ENCODE measurements at places on chromosomes 4 and X. TPM values are rescaled to one million over a fixed set of nuclear protein-coding genes. Genes with fewer than 3 reads are reported as not detected.

Gene SPATA4
- not detected for total RNA-seq

Gene CDX4
- not detected for total RNA-seq

Gene IL13RA2
- total RNA-seq, result 0.88 TPM

GRCh38 chrX:97563531-97564133 is 679.9 kb downstream of the RPA4 start:
- H3K4me1 ChIP-seq, result no peaks in the 10 kb centered on the region
- no peak for DNase-seq
- peak overlapping the region; percentile 28 for H3K4me3 ChIP-seq
- H3K27ac ChIP-seq, result no peak overlapping the region
- no peaks in the 10 kb centered on the region for H3K36me3 ChIP-seq

DNA sequence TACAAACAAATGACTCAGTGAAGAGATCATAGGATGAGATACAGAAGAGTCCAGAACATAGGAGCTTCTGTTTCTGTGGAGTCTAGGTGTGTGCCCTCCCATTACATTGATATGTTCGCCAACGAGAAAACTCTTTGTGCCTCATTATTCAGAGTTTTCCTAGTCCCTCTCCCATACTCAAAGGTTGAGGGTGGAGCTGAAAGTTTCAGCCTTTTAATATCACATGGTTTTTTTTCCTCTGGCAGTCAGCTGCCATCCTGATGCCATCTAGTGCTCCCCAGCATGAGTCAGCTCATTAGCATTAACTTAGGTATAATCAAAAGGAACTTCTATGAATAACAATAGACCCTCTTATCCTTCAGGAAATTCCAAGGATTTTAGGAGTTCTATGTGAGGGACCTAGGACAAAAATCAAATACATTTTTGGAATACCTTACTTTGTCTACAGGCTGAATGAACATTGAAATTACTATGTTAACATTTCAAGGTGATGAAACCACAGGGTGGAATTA is 559.6 kb upstream of the AMOT start:
- no peaks in the 10 kb centered on the region for H3K27me3 ChIP-seq
- H3K4me3 ChIP-seq, result no peak overlapping the region
- no peaks in the 10 kb centered on the region for H3K36me3 ChIP-seq
- H3K4me1 ChIP-seq, result no peaks in the 10 kb centered on the region
- no peak overlapping the region for H3K27ac ChIP-seq

GRCh38 chrX:10358958-10359357 is 202.2 kb downstream of the CLCN4 start:
- no peaks in the 10 kb centered on the region for H3K36me3 ChIP-seq
- no peak overlapping the region for H3K27ac ChIP-seq
- no peak for DNase-seq
- no peak overlapping the region for H3K4me3 ChIP-seq
- H3K27me3 ChIP-seq, result no peaks in the 10 kb centered on the region

DNA sequence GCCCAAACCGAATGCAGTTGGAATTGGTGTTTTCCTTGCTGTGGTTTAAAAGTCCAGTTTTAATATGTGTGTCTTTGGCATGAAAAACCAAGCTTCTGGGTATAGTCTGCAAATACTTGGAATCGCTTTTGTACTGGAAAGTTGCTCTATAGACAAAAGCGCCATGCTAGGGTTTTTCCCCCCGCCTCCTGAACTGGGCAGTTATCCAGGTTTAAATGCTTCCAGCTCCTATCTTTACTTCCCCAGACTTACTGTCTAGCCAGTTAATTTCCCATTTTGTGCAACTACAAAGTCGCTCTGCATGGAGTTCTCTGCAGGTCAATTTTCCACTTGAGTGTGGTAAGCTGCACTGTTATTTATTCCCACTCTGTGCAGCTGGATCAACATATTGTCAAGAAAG is 2.7 kb downstream of the RASL11B start:
- no peak for DNase-seq
- H3K27ac ChIP-seq, result no peak overlapping the region
- H3K36me3 ChIP-seq, result no peaks in the 10 kb centered on the region
- H3K4me1 ChIP-seq, result peaks cover 4% of the 10 kb centered on the region
- no peak overlapping the region for H3K4me3 ChIP-seq
- no peaks in the 10 kb centered on the region for H3K27me3 ChIP-seq

DNA sequence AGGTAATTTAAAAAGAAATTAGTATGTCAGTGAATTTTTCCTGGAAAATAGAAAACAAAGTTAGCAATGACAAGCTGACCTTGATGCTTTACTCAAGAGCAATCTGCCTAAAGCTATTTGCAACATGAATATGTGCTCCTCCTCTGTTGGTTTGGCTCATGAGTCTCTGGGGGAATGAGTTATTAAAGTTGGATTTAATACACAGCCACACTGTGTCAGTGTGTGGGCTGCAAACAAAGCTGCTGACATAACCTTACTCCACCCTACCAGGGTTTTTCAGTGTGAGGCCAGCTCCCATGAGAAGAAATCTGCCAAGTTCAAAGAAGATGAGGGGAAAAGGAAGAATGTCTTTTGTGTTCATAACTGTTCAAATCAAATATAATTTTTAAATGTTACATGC is 280.5 kb downstream of the TLL1 start:
- no peak for DNase-seq
- no peaks in the 10 kb centered on the region for H3K27me3 ChIP-seq
- no peak overlapping the region for H3K27ac ChIP-seq

DNA sequence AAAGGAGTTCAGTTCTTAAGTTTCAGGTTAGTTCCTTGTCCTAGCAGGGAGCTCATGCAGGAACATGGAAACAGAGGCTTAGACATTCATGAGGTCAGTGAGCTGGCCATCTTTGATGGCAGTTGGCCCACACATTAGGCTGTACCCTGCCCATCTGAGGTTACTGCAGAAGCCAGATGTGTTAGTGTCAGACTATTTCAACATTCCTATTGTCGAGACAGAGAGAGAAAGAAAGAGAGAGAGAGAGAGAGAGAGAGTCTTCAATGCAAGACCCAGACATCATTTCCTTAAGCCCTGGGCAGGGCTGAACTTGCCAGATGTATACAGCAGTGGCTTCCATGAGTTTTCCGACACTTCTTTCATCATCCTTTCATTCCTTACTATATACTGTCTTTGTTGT is 91.3 kb downstream of the PPP1R2C start:
- no peak overlapping the region for H3K4me3 ChIP-seq
- H3K27ac ChIP-seq, result no peak overlapping the region
- no peaks in the 10 kb centered on the region for H3K4me1 ChIP-seq
- H3K36me3 ChIP-seq, result no peaks in the 10 kb centered on the region
- no peaks in the 10 kb centered on the region for H3K27me3 ChIP-seq

- no peaks in the 10 kb centered on the region for H3K27me3 ChIP-seq
- H3K36me3 ChIP-seq, result no peaks in the 10 kb centered on the region
- peak overlapping the region; percentile 41 for H3K4me3 ChIP-seq
- no peaks in the 10 kb centered on the region for H3K4me1 ChIP-seq
- H3K27ac ChIP-seq, result peak overlapping the region; percentile 56
Observed at GRCh38 chr4:168654104-168654847, 157.4 kb downstream of the PALLD start.
